ENCODE measurements at places on chromosomes 13 and 19. TPM values are rescaled to one million over a fixed set of nuclear protein-coding genes. Genes with fewer than 3 reads are reported as not detected.

DNA sequence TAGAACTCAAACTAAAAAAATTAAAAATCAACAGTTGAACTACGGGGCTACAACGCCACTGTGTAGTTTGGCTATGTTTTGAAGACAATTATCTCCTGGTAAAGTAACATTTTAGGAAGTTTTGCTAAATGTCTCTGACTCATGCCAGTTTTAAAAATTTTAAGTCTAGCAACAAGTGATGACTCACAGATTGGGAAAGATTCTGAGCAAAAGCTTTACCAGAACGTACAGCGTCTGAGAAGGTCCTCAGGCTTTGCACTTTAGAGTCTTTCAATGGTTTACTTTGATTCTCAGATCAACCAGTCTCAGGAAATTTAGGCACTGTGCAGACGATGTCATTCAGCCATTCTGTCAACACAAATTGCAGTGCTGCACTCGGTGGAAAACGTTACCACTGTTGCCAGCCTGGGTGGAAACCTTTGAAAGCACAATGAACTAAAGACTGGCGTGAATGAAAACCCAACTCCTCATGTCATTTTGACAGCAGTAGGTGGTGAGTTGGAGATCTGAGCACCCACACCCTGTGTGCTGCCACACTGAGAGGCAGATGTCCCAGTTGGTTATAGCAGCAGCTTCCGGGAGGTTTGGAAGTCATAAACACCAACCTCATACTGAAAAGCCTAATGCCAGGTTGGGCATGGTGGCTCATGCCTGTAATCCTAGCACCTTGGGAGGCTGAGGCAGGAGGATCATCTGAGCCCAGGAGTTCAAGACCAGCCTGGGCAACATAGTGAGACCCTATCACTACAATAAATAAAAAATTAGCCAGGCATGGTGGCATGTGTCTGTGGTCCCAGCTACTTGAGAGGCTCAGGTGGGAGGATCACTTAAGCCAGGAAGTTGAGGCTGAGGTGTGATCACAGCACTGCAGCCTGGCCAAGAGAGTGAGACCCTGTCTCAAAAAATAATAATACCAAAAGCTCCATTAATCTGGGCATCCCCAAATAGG lies 6.3 kb upstream of the WTIP start:
- peak; percentile 92 for DNase-seq

GRCh38 chr13:101624210-101624922 lies 171.9 kb downstream of the ITGBL1 start:
- peak; percentile 51 for DNase-seq

DNA sequence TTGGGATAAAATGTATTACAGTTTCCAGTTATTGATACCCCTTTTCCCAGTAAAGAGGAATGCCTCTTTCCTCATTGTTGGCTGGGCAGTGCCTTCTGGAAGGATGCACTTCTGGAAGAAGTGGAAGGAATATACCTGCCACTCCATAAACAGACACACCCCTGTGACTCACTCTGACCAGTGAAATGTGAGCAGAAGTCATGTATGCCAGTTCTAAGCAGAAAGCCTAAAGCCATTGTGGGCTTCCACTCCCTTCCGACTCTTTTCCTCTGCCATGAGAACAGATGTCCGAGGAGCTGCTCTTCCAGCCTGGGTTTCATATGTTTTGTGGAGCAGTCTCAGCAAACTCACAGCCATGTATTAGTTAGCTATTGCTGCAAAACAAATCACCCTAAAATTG lies 166.1 kb upstream of the SERP2 start:
- no peak for DNase-seq

GRCh38 chr13:38641164-38641948 lies 45.5 kb upstream of the FREM2 start:
- no peak for DNase-seq

DNA sequence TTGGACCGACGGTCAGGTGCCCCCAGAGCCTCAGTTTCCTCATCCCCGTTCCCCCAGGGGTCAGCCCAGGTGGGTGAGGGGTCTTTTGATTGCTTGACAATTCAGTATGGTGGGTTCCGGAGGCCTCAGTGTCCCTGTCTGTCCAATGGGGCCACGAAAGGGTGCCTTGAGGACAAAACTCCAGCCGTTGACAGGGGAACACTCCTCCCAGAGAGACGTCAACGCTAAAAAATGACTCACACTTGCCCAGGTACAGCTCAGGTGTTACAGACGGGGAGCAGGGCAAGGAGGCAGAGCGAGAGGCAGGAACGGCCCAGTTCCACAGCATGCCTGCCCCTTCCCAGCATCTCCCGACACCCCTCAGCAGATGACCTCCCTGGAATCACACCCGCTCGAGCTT lies 1.8 kb downstream of the TNFAIP8L1 start:
- DNase-seq = no peak

DNA sequence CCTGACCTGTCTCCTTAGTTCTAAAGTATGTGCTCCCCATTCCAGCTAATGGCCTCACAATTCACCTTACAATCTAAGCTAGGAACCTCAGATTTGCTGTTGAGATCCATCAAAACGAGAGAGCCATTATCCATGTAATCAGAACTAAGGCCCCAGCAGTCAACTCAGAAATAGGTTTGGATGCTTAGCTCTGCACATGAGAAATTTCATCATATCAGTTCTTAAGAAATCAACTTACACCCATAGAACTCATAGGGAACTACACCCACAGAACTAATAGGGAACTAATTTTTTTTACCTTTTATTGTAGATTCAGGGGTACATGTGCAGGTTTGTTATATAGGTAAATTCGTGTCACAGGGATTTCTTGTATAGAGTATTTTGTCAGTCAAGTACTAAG lies 28.7 kb downstream of the CYSLTR2 start:
- DNase-seq = no peak

GRCh38 chr13:111913761-111914140 lies 153.2 kb upstream of the SOX1 start:
- DNase-seq = no peak

The PRKCSH gene
- polyA plus RNA-seq = 110 TPM

The CNN1 gene
- polyA plus RNA-seq = 24.0 TPM

The CKM gene
- 0.03 TPM for polyA plus RNA-seq

The CCDC97 gene
- 9.9 TPM for polyA plus RNA-seq

The CYP2F1 gene
- not detected for polyA plus RNA-seq
